Stimulated activated CD8-positive, alpha-beta memory T cell treated with anti-CD3 and anti-CD28 coated beads, Interleukin-7, amount 100 ng/mL, for 1 hour (primary cell): ENCODE measurements at places on chromosomes 7 and 10.
A peak's percentile ranks its signal among the peaks of the same experiment; 100 is the strongest.

DNA sequence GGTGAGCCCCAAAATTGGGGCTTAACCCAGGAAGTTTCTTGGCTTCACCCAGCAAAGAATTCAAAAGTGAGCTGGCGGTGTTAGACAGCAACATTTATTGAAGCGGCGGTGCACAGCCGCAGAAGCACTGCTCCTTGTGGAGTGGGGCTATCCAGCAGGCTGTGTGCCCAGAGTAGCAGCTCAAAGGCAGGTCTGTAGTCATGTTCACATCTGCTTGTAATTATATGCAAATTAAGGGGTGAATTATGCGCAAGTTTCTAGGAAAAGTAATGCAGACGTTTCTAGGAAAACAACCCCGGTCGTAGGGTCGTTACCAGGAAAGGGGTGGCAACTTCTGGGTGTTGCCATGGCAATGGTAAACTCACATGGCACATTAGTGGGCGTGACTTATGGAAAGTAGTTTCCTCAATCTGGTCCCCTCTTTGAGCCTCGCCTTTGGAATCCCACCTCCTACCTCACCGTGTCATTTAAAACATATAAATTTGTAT lies 13.7 kb upstream of the KBTBD2 start:
- peak; percentile 44 for DNase-seq

GRCh38 chr10:79106256-79107050 lies 37.7 kb downstream of the ZMIZ1 start:
- no peak for DNase-seq

DNA sequence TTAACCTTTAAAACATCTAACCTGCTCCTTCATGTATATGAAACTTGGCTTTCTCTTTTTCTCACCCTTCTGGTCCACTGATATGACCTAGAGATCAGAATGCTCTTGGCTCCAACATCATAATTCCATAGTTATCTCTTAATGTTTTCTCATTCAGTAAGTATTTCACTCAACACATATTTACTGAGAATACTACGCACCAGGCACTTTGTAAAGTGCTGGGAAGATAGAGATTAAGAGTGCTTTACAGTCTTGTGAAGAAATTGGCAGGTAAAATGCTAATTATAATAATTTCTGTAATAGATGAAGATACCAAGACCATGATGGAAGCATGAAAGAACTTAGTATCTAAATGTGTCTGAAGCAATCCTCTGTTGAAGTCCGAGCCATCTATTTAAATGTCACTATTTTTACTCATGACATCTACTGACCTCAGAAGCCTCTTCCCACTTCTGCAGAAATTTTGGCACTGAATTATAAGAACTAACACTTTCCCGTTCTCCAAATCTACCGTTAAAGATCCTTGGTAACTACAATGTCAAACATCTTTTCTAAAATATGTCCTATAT lies 116.2 kb downstream of the HBP1 start:
- no peak for DNase-seq

DNA sequence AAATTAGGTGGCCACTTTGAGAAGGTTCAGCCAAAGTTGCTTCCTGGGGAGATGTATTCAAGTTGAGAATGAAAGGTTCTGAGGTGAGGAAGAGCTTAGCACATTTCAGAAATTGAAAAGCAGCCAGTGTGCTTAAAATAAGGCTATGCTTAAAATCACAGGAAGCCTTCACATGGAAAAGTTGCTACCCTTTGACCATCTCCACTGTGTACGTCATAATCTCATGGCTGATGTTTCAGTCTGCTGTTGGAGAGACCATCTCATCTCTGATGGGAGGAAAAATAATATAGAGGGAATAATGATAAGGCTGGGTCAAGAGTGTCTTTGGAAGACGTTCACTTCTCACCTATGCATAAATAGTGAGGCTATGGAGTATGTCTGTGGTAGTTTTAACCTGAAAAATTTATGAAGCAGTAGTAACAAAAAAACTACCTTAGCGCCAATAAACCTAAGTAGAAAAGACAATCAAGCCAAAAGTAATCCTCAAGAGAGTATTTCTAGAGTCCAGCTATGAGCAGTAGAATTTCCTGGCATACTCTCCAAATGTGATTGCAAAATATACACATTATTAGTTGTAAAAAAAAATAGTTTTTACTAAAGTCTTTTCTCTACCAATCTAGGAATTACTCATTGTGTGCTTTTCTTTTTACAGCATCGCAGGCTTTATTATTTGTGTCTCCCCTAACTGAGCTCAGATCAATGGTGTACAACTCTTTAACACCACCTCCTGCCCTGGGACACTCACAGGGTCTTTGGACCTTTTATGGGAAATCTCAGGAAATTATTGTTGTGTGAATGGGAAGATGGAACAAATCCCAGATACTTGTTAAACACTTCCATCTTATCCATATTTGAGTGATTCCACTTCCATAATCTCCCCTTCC lies 435.2 kb upstream of the LRGUK start:
- DNase-seq: no peak

DNA sequence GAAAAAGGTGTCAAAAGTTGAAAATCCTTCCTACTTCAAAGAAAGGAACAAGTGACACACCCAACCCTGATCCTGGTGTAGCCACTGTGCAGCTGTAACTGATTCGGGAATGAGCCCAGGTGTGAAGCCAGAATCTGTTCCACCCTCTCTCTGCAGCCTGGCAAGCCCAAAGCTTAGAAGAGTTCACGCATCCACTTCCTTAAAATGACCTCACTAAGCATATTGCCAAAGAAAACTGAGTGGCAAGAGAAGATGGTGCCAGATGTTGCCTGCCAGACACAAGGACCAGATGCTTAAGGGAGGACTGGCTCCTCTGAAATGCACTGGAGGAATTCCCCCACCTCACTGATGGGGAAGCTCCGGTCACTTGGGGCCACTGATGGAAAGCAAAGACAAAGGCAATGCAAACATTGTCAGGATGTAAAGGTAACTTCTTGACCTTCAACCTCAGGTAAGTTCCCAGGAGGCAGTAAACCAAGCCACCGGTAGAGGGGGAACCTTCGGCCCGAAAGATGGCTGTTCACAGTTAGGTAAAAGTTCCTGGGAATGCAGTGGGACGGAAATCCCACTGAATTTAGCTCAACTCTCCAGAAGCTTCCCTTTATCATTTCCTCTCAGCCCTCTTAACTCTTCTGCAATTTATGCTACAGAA lies 554.9 kb downstream of the KCNMA1 start:
- no peak for DNase-seq

DNA sequence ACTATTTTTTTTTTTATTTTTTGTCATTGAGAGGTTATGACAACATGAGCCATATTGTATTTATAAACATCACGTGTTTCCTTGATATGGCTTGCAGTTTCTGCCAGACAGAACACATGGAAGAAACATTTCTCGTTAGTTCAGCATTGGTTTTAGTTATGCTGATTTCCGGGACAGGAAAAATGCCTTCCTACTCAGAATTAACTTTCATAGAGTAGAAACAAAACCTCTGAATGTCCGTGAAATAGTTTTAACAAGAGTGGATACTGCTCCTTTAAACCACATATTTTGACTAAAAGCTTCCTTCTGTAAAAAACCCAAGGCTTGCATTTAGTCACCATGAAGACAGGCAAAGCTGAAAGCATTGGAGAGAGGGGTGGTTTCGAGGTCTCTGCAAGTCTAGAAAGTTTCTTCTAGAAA lies 240.4 kb downstream of the KIAA1217 start:
- no peak for DNase-seq

GRCh38 chr10:71921324-71922027 lies 42.7 kb upstream of the CHST3 start:
- no peak for DNase-seq
